NCI-H2081 (cell line): ENCODE measurements at places on chromosomes 12 and 14.

GRCh38 chr14:71621980-71622605 lies 310.1 kb upstream of the RGS6 start:
- no peak for DNase-seq

DNA sequence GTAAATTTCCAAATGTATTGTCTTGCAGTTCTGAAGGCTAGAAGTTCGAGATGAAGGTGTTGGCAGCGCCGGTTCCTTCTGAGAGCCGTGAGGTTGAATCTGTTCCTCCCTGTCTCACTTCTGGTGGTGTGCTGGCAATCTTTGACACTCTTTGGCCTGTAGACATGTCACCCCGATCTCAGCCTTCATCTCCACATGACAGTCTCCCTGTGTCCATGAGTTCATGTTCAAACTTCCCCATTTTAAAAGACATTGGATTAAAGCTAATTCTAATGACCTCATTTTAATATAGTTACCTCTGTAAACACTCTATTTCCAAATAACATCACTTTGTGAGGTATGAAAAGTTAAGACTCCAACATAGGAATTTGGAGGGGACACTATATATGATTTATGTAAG lies 4.1 kb upstream of the RBM19 start:
- DNase-seq = no peak

GRCh38 chr14:51014086-51014485 lies 69.8 kb upstream of the PYGL start:
- DNase-seq = no peak

GRCh38 chr12:75813072-75813471 lies 218.5 kb downstream of the PHLDA1 start:
- DNase-seq = no peak

DNA sequence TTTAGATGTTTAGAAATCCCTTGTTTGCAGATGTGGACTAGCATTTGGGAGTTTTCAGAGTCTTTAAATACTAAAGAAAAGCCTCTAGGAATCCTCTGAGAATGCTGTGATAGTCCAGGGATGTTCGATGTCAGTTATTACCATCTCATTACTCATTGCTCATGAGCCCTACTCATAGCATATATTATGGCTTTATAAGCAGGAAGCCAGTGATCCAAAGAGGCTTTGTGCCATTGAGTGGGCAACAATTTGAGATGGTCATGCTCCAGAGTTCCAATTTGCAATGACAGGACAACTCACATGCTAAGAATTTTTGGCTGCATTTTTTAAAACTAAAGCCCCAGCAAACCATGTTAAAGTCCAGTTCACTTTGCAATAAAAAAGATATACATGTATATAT lies 163.0 kb downstream of the OTOGL start:
- DNase-seq = no peak

- DNase-seq = no peak
Observed at GRCh38 chr14:54354096-54354495, 42.7 kb upstream of the CDKN3 start.

DNA sequence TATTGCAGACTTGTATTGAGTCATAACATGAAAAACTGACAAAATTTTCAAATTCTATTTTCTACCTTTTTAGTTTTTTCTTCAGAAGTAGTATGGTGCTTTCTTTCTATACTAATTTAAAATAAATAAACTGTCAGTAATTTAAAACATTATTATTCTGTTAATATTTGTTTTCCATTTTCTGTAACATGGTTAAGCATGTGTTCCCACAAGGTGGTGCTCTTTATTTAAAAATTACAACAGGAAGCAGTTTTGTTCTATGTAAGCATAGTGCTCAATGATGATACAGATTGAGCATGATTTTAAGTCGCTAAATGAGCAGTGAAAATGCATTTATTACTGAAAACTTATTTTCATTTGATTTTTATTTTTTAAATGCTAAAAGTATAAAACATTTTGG lies 114.6 kb downstream of the PPFIA2 start:
- DNase-seq = peak; percentile 44

- DNase-seq = peak; percentile 15
Observed at GRCh38 chr14:91270619-91271018, 26.1 kb upstream of the GPR68 start.

DNA sequence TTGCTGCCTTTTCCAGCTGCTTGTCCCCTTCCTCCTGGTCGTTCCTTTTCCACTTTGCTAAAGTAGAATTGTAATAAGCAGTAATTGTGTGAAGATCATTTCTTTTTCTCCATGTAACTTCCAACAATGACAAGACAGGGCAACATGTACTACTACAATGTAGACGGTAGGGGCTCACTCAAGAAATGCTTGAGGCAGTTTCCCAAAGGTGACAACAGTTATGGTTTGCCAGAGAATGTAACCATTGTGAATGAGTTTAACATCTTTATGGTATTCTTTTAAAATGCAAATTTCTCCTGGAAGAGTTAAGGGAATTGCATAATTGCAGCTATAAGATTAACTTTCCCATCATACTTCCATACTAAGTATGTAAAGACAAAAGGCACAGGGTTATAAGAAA lies 23.8 kb upstream of the PHLDA1 start:
- DNase-seq = no peak

DNA sequence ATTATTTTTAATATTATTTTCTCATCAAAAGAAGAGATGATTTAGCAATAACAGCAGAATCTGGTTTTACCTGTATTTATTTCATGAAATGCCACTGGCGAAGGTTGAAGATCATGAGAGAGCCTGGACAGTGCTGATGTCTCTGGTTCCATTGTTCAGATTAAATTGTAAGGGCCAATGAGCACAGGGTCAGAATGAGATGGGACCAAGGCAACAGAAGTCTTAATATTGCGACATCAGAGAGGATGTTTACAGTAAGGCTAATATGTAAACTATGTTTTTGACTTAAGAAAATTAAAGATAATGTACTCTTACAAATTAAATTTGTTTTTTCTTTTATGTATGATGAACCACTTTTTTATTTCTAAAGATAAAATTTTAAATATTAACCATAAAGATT lies 35.2 kb upstream of the KLRD1 start:
- DNase-seq = no peak

GRCh38 chr14:103107941-103108748 lies 13.6 kb downstream of the EXOC3L4 start:
- DNase-seq = no peak

- DNase-seq = no peak
Observed at GRCh38 chr12:101174541-101174940, 35.5 kb downstream of the SLC5A8 start.

- DNase-seq = no peak
Observed at GRCh38 chr14:83850092-83850491, 1679.9 kb upstream of the FLRT2 start.

DNA sequence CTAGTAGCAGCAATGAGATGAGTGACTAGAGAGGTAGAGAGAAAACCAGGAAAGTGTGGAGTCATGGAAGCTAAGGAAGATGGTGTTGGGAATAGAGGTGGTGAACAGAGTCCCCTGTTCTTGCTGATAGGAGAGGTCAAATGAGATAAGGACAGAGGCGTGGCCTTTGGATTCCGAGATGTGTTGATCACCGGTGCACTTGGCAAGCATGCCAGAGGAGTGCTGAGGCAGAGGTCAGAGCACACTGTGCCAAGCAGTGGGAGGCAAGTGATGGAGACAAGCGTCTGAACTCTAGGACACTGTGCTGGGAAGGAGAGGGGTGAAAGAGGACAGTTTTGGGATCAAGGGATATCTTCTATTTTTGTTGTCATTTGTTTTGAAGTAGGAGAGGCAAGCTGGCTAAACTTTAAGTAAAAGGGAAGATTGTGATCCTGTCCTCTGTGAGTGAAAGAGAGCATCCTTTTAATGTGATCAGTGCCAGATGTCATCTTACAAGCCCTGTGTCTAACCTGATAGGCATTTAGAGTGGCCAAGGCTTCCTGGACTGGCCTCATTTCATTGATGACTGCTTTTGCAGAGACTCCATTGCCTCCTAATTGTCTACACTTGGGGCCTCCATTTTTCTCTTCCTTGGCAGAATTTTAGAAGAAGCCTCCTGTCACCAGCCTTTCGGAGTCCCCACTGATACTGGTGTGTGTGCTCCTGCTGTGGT lies 336.4 kb downstream of the CACNA1C start:
- DNase-seq = no peak

DNA sequence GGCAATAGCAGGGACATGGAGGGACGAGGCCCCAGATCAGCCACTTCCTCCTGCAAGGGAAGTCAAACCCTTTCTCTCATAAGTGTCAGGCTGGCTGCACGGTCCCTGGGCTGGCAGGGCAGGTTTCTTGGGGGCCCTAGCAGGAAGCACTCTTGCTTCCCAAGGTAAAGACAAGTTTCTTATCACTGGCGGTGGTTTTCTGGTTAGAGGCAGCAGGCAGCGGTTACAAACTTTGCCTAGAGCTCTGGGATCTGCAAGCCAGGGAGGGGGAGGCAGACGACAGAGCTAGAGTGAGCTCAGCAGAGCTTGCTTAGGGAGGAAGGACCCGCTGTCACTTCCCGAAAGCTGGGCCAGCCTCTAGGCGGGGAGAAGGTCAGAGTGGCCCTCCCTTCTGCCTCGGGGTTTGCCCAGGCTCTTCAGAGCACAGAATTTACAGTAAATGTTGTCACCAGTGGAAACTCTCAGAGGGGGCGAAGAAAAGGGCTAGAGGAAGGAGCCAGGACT lies 20.4 kb downstream of the BATF start:
- no peak for DNase-seq

DNA sequence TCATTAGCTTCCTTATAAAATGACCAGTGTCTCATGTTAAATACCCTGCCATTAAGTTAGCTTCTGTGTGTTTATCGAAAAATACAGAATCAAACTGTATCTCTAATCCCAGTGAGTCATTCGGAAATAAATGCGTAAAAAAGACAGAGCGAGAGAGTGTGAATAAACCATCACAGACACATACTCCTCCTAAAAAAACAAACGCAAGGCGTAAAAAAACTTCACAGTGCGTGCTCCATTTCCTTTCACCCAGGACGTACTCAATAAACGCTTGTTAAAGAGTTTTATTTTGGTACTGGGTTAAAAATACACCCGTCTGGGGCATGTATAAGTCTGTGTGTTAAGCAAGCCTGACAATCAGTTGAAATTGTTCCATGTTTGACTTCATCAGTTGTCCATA lies 58.8 kb upstream of the ISM2 start:
- DNase-seq = no peak

GRCh38 chr12:132806857-132807256 lies 21.8 kb downstream of the GOLGA3 start:
- no peak for DNase-seq

- DNase-seq = no peak
Observed at GRCh38 chr12:47527816-47528215, 178.0 kb downstream of the RPAP3 start.

GRCh38 chr12:109027767-109028166 lies 6.9 kb upstream of the SVOP start:
- no peak for DNase-seq

DNA sequence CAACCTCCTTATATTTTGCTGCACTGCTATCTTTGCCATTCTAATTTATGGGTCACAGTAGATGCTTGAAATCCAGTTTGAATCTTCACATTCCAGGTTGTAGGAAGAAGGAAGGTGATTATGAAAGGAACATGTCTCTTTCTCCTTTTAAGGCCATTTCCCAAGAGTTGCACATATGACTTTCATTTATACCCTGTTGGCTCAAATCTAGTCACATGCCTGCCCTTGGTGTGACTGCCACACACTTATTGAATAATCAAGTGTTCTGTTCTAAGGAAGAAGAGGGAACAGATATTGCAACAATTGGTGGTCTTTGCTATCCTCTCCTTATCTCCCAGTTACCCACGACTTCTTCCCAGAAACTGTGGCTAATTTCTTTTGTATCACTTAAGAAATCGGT lies 404.3 kb downstream of the TMEM117 start:
- DNase-seq = no peak

DNA sequence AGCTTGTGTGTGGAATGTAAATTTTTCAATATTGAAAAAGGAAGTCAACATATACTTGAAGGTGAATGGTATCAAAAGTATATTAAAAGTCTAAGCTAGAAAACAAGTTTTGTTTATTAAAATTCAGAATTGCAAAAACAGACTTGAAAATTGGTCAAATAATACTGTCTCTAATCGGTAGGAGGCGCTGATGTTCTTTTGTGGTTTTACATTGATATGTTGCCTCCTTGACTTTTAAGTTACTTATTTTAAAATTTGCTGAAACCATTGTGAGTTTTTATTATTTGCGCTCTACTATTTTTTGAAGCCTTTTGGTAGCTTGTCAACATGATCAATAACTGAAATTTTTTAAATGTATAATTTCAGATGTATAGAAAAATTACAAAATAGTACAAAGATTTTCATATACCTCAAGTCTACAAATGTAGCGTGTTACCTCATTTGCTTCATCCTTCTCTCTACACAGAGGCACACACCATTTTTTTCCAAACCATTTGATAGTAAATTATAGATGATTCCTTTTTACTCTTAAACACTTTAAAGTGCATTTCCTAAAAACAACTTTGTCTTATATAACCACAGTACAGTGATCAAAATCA lies 6.9 kb downstream of the RTRAF start:
- DNase-seq = peak; percentile 9

DNA sequence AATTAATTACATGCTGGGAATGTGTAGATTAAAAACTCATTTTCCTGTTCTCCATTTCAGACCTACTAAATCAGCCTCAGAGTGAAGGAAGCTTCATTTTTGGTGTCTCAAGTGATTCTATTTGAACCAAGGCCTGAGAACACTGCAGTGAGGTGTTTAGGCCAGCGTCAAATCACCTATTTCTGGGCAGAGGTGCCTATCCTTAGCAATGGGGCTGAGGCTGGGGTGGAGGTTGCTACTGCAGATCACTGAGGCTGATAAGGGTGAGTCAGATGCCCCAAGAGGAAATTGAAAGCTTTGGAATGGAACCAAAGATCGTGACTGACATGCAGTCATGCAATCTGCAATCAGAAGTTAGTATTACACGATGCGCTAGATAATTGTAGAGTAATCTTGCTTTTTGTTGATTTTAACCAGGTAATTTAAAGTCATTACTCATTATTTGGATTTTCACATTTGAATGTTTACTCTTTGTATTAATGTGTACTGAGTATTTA lies 4.4 kb downstream of the TXNRD1 start:
- peak; percentile 37 for DNase-seq

GRCh38 chr12:54036620-54037359 lies 3.9 kb downstream of the HOXC5 start:
- no peak for DNase-seq

DNA sequence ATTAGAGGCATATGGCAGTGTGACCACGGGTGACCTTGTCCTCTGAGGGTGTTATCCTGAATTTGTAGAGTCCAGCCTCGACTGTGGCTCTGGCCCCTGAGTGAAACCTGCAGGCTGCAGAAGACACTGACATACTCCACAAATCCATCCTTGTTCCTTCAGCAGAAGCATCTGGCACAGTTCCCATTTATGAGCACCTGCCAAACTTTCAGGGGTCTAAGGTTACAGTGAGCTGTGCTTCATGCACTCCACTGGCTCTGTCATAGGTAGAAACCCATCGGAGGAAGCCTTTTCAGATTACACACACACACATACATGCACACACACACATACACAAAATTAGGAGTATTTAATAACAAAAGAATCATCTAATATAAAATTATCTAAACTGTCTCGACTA lies 13.6 kb upstream of the NUAK1 start:
- no peak for DNase-seq

DNA sequence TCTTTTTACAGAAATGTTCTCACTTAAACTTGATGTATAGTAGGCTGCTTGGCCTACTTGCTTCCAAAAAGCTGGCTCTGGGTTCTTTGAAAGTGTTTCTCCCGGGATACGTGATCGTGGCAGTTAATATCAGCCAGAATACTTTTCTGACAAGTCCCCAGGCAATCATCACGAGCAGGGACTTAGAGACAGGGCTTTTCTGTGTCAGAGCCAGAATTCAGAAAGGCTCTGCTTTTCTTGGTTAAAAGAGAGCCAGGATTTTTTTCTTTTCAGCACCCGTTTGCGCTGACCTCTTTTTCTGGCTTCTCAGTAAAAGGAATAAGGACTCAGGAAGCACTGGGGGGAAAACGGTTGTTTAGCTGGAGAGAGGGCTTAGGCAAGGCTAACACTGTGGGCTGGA lies 57.8 kb upstream of the ARHGAP5 start:
- DNase-seq = no peak
